ENCODE measurements at places on chromosomes 7 and 10.

DNA sequence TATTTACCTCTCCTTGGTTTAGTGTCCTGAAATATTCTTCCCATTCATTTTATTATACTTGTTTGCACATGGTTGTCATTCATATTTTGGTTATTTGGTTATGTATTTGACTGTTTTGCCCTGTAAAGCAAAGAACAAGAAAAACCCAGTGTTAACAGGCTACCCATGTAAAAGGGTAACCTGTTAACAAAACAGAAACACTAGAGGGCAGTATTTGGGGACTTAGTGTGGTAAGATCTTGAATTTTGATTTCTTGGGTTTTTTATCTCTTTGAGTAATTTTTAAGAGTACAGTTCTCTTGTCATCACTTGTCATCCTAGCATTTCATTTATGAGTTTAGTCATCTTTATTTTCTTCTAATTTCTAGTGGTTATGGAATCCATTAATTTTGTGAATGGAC, 51.3 kb downstream of the POLL start:
- DNase-seq, result peak; percentile 20

DNA sequence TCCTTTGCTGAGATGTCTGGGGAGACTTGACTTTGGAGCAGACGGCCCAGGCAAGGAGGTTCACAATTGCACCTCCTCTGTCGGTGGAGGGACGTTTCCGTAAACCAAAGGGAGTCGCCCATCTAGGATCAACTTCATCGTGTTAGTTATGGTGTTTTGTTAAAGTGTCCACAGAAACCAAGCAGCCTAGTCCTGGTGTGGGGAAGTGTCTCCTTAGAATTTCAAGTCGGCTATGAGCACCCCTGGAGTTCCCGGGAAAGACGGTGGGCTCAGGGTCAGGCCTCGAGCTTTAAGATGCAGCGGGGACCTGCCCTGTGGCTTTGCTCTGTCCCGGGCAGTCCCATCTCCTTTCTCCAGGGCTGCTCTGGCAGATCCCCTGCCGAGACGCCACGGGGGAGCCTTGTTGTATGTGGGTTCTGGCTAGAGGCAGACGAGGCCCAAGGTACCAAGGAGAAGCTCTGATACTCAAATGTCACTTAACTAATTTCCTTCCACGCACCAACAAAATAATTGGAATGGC, 319.2 kb downstream of the ADARB2 start:
- no peak for DNase-seq

GRCh38 chr10:93471110-93471651, 11.0 kb downstream of the MYOF start:
- DNase-seq, result peak; percentile 93

- no peak for DNase-seq
Observed at GRCh38 chr10:114822444-114823076, 980 bp downstream of the FHIP2A start.

DNA sequence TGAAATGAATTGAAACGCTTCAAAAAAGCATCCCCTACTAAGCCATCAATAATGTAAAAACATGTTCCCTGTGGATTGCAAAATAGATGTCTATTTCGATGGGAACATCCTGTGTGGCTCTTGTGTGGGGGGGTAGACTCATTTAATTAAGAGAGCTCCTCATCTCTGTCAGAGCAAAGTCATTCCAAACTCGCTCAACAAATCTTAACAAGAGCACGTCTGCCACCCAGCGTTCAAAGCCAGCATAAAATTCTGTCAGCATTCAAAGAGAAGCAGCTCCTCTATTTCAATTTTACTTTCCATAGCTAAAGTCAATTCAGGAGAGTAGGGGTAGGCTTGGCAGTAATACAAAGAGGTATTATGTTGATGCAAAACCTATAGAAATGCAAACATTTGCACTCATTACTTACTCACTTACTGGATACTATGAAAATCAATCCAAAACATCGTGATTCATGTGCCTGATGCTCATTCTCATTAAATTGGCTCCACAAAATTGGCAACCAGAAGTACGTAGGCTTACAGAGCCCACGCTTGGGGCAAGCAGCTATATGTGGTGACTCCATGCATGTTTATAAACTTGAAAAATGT, 114.9 kb downstream of the IPMK start:
- DNase-seq, result peak; percentile 58

- DNase-seq, result no peak
Observed at GRCh38 chr7:94643771-94644545, 12.0 kb downstream of the SGCE start.

DNA sequence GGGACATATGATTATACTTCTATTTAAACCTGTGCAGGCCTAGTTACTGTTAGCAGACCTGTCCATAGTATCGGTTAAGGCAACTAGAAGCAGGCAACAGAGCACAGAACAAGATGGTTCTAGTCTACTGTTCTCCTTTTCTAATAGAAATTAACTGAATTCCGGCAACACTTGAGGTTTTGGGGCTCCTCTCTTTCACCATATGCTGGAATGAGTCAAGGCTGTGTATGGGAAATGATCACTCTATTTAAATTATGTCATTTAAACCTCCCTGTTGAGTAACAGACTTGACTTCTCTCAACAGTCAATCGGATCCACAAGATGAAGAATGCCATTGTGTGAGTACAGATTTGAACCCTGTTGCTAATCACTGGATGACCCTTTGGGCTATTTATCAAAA, 6.2 kb upstream of the OTUD1 start:
- DNase-seq, result no peak

GRCh38 chr7:41964849-41965745, 262.2 kb upstream of the INHBA start:
- no peak for DNase-seq

DNA sequence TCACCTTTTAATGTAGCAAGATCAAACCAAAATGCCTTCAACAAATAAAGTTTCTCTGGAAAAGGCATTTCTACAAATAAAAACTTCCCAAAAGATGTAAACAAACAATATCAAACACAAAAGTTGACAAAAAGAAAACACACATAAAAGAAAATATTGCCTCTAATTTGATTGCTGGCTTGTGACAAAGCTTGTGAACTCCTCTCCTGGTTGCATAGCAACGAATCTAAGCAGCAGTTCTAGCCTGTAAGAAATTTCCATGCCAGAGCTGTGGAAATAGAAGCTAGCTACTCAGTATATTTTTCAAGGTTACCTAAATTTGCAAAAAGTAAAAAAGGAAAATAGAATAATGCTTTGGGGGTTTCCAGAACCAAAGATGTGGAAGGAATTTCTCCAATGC, 173.9 kb upstream of the CDK1 start:
- DNase-seq, result no peak

DNA sequence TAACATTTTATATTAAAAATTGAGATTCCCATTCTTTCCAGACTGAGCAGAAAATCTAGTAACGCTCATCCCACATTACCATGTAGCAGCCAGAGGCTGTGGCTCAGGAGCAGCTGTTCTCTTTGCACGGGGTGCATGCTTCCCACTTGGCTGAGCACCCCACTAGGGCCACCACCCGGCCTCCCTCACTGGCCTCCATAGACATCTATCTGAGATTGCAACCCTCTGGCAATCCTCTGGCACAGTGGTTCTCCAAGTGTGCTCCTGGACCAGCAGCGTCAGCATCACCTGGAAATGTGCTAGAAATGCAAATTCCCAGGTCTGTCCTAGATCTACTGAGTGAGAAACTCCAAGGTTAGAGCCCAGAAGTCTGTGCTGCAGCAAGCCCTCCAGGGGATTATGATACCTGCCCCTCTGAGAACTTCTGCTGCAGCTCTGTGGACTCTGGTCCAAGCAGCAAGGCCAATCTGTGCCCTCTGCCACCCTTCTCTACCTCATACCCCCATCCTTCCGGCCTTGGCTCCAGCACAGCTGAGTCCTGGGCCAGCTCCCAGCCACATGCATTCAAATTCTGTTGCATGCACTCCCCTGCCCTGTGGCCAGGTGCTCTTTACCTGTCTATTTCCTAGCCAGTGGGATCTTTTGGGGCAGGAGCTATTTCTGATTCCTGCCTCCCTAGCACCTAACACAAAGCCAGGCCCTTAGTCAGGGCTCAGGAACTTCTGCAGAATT, 301.5 kb downstream of the GRID1 start:
- DNase-seq, result no peak

- no peak for DNase-seq
Observed at GRCh38 chr7:6227294-6227846, 45.1 kb downstream of the CYTH3 start.

DNA sequence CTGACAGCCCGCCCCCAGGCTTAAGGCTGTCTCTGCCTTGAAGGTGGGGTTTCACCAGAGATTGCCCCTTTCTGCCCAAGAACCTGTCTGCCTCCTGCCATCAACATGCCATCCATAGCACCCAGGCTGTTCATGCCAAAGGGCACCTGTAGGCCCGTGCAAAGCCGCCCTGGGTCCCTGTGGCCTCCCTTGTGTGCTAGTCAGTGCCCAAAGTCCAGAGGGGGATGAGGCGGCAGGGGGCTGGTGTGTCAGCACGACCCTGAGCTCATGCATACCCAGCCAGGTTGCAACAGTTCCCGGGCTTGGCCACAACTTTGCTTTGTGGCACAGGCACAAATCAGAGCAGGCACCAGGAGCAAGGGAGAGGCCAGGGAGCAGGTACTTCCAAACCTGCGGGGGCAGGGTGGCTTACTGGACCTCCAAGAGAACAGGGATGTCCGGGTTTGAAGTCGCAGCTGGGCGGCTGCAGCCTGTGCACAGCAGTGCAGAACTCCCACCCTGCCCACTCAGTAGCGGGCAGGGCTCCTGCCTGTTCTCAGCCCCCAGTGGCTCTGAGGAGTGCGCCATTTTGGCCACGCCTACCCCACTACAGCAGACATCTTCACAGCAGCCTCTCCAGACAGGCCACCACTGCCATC, 671.1 kb upstream of the GRM3 start:
- no peak for DNase-seq

GRCh38 chr7:94095316-94096009, 91.3 kb upstream of the BET1 start:
- DNase-seq, result no peak

- no peak for DNase-seq
Observed at GRCh38 chr7:40680657-40681056, 545.9 kb downstream of the SUGCT start.

GRCh38 chr7:155382802-155383171, 75.1 kb upstream of the EN2 start:
- no peak for DNase-seq

- DNase-seq, result no peak
Observed at GRCh38 chr10:84478151-84478550, 149.8 kb downstream of the CCSER2 start.

DNA sequence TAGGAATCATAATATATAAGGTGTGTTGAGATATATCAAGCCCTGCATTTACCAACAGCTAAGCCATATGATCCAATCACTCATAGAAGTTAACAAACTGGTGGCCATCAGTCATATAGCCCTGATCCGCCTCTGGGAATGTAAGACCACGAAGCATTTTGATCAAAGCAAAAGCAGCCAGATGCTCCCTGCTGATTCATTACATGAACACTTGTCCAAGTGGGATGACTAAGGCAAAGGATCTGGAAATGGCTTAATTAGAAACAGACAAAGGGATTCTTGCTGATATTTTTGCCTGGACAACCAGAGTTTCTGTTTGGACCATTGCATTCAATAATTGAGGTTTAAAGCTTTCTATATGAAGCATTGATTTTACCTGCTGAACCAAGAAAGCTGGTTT, 535.5 kb downstream of the GPAM start:
- DNase-seq, result peak; percentile 55

DNA sequence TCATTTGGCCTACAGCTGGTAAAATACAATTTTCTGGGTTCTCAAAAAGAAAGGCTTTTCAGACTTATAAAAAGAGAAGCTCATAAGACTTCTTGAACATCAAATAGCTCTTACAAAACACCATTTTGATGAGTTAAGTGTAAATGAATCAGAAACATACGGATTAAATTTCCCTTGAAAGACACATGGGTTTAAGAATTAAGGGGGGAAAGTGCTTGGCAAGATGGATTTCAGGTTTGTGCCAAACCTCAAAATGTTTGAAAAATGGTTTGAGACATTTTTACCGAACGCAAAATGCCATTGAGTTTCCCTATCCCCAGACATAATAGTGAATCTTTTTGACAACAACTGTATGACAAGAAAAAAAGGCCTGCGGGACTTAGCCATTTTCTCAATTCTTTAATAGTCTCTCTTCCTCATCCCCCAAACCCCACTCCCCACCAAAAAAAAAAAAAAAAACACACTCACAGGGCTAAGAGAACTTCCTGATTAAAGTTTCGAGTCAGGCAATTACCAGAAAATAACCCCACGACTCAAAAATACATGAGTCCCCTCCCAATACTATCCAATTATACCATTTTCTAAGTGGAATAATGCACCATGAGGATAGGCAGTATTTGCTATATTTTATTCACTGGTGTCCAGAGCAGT, 260.1 kb downstream of the TRIL start:
- no peak for DNase-seq

DNA sequence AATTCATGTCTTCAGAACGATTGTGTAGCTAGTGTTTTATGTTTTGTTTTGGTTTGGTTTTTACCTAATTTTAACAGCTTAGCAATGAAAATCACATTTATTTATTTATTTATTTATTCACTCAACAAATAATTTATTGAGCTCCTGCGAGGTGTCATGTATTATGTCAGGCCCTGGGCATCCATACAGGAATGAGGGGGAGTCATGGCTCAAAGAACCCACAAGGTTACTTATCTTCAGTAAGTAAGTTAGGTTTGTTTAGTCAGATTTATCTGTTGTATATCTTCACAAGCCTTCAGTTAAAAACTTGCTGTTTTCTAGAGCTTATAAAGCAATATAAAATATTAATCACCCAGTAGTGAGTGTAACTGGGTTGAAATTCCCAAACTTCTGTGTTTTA, 45.4 kb downstream of the FOXP2 start:
- DNase-seq, result no peak

DNA sequence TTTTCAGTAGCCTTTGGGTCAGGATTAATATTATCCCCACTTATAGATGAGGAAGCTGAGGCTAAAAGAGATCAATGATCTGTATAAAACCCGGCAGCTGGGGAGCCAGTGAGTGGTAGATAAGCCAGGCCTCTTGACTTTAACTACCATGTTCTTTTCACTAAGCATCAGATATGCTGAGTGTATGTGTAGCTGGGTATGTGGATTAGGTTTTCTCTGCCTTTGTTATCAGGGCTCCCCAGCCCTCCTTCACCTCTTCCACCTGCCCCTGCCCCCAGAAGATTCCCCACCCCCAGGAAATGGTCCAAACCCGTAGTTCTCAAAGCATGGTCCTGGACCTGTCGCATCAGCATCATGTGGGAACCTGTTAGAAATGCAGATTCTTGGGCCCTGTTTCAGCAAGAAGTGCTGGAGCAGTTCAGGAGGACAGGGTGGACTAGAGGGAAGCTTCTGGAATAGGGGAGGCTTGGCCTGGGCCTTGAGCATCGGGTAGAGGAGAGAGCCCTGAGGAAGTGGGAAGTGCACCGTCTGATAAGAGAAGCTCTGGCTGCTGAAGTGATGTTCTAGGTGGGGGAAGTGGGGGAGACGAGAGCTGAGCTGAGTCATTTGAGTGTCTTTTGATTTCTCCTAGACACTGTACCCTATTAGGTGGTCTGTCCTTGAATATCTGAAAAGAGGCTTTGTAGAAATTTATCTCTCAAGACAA, 101.3 kb downstream of the HIF1AN start:
- no peak for DNase-seq
